ENCODE measurements at places on chromosomes 1 and 21. TPM values are rescaled to one million over a fixed set of nuclear protein-coding genes. Genes with fewer than 3 reads are reported as not detected.

DNA sequence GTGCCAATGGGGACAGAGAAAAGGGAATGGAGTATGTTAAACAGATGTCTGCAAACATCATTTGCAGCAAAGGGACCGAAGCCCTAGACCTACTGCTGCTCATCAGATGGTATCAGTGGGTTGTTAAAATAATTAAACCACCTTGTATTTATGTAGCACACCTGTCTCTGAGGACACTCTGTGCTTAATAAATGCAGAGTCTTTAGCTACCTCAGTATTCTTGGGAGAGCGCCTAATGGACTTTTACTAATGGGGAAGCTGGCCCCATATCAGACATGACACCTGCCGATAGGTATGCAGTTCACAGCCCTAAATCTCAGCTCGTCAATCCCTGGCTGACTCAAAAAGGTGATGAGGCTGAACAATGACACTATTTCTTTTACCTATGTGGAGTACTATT is 54.4 kb downstream of the SYT6 start:
- no peak for DNase-seq

The LIN28A gene
- not detected for total RNA-seq

- DNase-seq = no peak
Measured at GRCh38 chr1:65193129-65193695, 45.2 kb downstream of the AK4 start.

DNA sequence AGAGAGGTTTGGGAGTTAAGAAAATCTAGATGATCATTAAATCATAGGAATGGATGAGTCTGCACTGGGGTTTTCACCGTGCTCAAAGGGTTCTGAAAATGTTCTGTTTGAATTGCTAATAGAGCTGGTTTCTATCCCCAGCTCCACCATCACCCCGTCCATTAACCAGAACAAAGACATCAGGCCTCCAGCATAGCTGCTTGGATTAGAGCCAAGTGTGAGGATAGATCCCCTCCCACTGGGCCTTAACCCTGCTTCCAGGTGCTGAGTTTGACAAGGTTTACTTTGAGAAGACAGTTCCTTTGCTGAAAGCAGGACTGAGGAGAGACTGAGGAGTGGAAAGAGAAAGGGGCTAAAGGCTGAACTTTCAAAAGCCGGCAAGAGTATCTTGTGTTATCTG is 48.3 kb downstream of the MPZL1 start:
- no peak for DNase-seq

The MEX3A gene
- total RNA-seq = 3.6 TPM

The NBPF10 gene
- total RNA-seq = 0.51 TPM

DNA sequence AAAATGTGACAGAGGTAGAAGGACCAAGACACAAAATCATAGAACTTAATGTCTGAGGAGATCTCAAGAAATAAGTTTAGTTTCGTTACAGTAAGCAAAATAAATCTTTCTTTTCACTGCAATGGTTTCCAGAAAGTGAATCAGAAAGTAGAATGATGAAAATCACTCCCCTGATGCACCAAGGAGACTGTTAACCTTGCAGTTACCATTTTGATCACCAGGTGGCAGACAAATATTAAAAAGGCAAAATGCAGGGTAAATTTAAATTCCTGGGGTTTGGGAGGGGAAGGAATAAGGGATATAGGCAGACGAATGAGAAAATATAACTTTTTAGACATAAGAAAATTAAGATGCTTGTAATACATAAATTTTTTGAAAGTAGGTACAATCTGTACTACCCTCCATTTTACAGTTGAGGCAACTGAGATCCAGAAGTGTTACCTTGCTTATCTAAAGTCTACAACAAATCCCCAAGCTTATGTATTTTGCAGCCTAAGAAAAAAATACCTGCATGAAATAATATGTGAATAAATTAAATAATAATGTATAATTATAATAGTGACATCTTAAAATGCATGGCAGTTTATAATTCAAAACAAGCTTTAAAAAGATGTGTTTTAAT is 253.2 kb downstream of the CRB1 start:
- peak; percentile 22 for DNase-seq
